ENCODE measurements at places on chromosomes 7 and 10.
A peak's percentile ranks its signal among the peaks of the same experiment; 100 is the strongest.

GRCh38 chr10:30059209-30060107, at the start of gene JCAD:
TSS of gene JCAD (minus strand) at chr10:30059586. CDS start at chr10:30047812, 11,774 bp downstream.
- DNase-seq: peak; percentile 28

GRCh38 chr7:35232994-35233393, 20.9 kb downstream of the TBX20 start:
- no peak for DNase-seq

- DNase-seq: no peak
Measured at GRCh38 chr10:7340179-7340874, 70.5 kb downstream of the SFMBT2 start.

- no peak for DNase-seq
Measured at GRCh38 chr7:105325216-105325904, 63.4 kb downstream of the SRPK2 start.

DNA sequence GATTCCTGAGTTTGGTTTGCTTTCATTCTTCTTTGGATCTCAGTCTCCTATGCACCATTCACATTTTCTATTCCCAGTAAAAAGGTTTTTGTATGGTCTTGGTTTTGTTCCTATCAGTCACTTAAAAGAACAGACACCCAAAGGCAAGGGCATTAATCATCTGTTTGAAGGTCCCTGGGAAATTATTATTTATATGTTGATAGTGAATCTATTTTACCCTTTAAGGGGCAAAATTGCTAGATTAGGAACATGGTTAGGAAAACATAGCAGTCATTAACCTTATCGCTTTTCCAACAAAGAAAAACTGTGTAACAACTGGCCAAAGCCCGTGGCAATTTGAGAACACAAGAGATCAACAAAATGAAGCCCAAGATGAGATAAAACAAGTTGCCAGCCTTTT, 1146.6 kb upstream of the C7orf33 start:
- DNase-seq: no peak

- no peak for DNase-seq
Measured at GRCh38 chr10:28592953-28593352, 60.0 kb downstream of the WAC start.

- DNase-seq: no peak
Measured at GRCh38 chr7:3244241-3244814, 56.7 kb upstream of the SDK1 start.

GRCh38 chr10:116972131-116972530, 32.9 kb downstream of the SHTN1 start:
- no peak for DNase-seq

- no peak for DNase-seq
Measured at GRCh38 chr10:119669331-119669730, 18.2 kb downstream of the BAG3 start.

- no peak for DNase-seq
Measured at GRCh38 chr10:56920601-56921261, 559.7 kb upstream of the ZWINT start.

GRCh38 chr10:91311601-91312381, 91.3 kb downstream of the PCGF5 start:
- DNase-seq: no peak

GRCh38 chr7:26688388-26688787, 176.0 kb downstream of the SKAP2 start:
- DNase-seq: no peak

DNA sequence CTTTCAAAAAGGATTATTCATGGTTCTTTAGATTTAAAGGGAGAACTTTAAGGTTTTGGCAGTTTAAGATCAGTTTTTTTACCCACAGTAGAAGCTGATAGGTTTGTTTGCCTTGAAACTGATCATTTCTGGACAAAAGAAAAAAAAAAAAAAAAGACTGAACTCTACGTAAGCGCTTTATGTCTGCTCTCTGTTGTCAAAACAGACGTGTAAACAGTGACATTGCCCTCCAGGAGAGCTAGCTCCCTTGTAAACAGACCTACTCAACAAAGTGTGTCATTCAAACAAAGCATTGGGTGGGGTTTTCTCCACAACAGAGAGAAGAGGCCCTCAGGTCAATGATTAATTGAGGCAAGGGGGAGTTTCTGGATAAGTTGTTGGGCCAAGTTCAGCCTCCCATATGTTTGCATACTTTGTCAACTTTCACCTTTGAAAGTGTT, 568.1 kb upstream of the LRRN3 start:
- DNase-seq: no peak

- no peak for DNase-seq
Measured at GRCh38 chr7:73487486-73487885, 34.6 kb downstream of the BAZ1B start.

GRCh38 chr7:1951159-1951536, 281.1 kb downstream of the ELFN1 start:
- peak; percentile 34 for DNase-seq

GRCh38 chr10:92011560-92012214, 88.1 kb downstream of the BTAF1 start:
- peak; percentile 10 for DNase-seq

DNA sequence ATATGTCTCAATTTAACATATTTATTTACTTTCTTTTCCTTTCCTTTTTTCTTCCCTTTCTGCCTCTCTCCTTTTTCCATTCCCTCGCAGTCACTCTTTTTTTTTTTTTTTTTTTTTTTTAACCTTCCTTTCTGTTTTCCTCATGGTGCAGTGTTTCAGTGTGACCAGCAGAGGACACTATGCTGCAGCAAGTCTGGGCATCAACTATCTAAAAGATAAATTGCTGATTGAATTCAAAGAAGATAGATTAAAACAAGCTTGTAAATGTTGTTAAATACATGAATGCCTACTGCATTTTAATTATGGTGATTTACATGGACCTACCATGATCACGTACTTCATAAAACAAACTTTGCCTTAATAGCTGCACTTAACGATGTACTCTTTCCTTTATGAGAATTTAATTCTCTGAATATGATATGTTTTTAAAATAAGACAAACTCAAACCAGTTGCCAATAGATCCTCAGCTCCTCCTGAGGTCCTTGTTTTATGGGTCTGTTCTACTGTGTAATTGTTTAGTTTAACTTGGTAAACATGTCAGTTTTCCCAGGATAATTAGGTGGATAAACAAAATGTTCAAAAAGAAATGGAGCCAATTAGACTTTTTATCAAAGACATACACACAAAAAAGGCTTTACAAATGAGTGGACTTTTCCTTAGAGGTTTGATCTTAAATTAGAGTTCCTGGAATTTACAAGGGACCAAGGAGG, 101.0 kb upstream of the AGR3 start:
- peak; percentile 45 for DNase-seq

DNA sequence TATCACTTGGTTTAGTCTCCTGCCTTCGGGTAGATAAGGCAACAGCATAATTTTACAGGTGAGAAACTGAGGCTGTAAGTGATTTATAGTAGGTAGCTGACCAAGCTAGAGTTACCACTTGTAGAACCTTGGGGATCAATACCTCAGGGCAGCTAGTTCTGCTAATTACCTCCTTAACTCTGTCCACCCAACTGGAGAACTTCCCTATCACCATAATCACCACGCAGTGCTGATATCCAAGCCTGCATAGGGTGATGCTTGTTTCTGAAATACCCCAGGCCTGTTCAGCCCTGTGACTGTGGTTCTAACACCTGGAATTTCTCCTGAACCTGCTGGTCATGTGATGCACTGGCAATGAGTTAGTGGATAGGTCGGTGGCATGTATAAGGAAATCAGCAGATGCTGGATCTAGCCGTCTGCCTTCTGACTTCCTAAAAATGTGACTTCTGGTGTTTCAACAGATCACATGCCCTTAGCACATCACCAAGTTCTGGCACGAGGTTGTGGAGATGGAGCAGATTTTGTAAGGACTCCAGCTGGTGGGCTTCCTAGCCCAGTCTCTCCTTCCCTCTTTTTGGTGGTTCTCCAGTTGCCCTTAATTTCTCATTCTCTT, 15.3 kb downstream of the PLAU start:
- no peak for DNase-seq

DNA sequence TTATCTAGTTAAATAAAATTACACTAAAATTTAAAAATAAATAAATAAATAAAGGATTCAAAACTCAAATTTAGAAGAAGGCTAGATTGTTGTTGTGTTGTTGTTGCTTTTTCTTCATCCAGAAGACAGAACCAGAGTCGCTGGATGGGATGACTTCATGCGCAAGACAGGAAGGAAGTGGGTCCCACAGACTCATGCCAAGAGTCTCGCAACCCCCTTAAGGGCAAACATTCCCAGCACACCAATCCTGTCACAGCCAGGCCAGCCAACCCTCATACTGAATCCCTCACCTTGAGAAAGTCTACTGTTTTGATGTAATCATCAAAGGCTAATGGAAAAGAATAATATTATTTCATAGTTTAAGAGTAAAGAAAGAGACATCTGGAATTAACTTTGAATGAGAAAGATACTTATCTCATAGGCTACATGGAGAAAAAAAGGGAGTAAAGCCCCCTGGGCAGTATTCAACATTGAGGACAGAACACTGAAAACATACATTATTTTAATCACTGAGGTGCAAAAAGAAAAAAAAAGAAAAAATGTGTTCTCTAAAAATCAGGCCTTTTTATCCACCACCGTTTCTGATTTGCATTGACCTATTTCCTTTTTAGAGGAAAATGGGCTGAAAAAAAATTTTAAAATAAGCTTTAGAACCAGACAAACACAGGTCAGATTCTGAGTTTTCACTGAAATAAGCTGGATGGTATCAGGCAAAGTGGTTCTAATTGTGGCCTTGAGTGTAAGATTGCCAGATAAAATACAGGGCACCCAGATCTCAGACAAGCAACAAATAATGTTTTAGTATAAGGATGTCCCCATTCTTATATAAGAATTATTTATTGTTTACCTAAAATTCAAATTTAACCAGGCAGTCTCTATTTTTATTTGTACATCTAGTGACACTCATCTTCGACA, 826.5 kb downstream of the TNS3 start:
- no peak for DNase-seq

GRCh38 chr7:7529328-7529727, 6.3 kb downstream of the COL28A1 start:
- DNase-seq: no peak

DNA sequence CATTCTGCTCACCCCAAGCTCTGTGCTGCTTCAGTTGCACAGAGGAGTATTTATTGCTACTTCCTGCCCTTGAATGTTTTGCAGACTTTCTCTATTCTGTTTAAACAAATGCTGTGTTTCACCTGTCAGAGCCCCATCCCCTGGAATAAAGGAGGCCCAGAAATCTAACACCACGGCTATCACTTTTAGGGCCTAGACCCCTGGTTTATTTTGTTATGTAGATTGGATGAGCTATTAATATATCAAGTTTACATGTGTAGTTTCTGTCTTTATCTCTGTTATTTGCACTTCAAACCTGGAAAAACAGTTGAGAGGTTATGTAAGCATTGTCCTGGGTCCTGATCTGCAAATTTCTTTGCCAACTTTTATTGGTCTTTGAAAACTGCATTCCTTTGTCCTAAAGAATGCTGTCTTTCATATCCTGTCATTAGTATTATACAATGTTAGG, 630.1 kb downstream of the PARD3 start:
- DNase-seq: no peak

DNA sequence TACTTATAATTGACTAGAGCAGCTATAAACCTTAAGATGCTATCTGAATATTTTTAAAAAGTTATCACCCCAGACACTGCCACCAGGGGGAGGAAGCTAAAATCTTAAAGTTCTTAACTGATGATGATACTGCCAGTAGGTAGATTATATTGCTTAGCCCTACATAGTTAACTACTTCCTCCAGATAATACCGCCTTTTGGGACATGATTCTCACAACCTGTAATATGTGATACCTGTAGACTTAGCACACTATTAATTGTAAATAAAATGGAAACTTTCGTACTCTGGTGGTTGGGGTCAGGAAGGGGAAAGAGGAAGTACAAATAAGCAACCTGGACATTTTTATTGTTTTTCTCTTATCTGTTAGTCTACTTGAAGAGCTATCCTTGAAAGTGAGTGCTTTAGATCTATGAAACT, 268.9 kb downstream of the ADK start:
- DNase-seq: peak; percentile 25

- no peak for DNase-seq
Measured at GRCh38 chr10:98253499-98253898, 14.5 kb downstream of the LOXL4 start.

DNA sequence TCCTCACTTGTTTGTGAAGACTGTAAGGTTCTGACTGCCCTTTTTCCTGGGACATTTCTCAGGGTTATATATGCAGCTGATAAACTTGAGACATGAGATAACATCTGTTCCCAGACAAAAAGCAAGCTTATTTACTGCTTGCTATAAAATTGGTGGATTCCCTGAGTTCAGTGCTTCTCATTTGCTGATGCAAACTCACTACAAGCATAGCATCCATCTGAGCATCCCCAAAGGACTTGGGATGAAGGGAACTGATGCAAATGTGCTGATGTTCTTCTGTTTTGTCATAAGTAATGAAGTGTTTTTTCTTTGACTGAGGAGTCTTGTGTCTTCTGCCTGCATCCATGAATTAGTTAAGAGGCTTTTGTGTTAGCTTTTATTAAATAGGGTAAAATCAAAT, 183.2 kb downstream of the ADK start:
- DNase-seq: no peak

- DNase-seq: no peak
Measured at GRCh38 chr7:20561908-20562307, 53.6 kb upstream of the ABCB5 start.

- DNase-seq: no peak
Measured at GRCh38 chr10:67141300-67141699, 215.5 kb downstream of the LRRTM3 start.

DNA sequence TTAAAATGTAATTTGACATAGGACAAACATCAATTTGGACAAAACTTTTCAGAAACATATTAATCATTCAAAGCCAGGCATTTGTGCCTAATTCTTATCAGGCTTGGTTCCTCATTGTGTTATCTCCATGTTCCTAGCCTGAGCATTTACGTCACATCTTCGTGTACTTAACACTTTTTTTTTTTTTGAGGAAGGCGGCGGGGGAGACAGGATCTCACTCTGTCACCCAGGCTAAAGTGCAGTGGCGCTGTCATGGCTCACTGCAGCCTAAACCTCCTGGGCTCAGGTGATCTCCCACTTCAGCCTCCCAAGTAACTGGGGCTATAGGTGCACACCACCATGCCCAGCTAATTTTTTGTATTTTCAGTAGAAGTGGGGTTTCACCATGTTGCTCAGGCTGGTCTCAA, 19.8 kb downstream of the HNRNPA2B1 start:
- DNase-seq: no peak

Measured in CD4-positive, alpha-beta T cell treated with Interleukin-15 for 4 hours (primary cell).